Stimulated activated CD4-positive, alpha-beta T cell treated with anti-CD3 and anti-CD28 coated beads, TNF-alpha, amount 100 ng/mL, for 48 hours (primary cell): ENCODE measurements at places on chromosomes 3 and 15.
A peak's percentile ranks its signal among the peaks of the same experiment; 100 is the strongest.

DNA sequence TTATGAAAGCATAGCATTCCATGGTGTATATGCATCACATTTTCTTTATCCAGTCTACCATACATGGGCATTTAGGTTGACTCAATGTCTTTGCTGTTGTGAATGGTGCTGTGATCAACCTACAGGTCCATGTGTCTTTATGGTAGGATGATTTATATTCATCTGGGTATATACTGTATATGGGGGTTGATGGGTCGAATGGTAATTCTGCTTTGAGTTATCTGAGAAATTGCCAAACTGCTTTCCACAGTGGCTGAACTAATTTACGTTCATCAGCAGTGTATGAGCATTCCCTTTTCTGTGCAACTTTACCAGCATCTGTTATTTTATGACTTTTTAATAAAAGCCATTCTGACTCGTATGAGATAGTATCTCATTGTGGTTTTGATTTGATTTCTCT is 662.4 kb upstream of the BCHE start:
- DNase-seq, result no peak

GRCh38 chr3:189927975-189928895 is 192.5 kb downstream of the P3H2 start:
- DNase-seq, result no peak

GRCh38 chr3:169931747-169932520 is 20.6 kb downstream of the SAMD7 start:
- no peak for DNase-seq

DNA sequence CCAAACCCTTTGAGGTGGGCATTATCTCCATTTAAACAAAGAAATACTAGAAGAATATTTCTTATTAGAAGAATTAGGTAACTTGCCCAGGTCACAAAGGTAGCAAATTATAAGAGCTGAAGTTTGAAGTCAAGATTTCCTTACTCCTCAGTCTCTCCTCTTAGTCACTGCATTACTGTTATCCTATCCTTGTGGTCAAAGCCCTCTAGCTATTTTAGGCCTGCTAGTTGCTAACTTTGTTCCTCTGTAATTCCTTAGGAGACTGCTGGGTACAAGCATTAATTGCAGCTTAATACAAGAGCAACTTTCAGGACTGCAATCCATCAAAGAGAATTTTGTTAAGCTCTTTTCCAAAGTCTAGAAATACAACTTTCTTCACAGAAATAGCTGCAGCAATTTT is 528.2 kb downstream of the ZIC1 start:
- DNase-seq, result no peak

GRCh38 chr15:63836579-63836978 is 2.8 kb upstream of the HERC1 start:
- no peak for DNase-seq

DNA sequence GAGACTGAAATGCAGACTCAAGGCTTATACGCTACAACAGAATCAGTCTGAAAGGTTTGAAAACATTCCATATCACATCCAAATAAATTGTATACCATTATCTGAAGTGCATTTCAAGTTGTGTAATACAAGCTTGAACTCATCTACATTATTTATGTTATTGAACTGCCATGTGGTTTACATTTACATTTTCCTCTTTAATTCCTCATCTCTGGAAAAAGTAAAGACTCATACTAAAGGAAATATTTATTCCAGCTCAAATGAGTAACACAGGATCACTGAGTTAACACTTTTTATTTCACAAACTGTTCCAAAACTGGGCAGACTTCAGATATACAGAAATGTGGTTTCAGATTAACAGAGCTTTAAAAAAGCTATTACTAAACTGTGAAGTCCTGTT is 282.5 kb downstream of the ULK4 start:
- DNase-seq, result no peak

DNA sequence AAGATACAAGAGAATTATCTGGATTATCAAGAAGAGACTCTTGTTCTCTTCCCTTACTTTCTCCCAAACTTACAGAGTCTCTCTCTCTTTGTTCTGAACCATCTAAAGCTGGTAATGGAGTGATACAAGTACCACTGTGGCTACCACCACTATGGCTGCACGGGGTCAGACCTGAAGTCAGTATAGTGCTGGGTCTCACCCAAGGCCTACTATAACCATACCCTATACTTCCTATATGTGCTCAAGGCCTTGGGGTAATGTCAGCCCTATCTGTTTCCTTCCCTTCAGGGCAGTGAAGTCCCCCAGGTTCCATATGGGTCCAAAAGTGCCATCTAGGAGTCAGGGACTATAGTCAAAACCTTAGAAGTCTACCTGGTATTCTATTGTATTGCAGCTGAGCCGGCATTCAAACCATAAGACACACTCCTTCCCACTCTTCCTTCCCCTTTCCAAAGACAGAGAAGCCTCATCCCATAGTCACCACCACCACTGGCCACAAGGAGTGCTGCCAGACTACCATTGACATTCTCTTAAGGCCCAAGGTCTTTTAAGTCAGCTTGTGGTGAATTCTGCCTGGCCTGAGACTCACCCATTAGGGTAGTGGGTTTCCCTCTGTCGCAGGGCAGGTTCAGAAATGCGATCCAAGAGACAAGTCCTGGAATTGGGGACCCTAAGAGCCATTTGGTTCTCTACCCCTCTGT is 615.0 kb upstream of the NECTIN3 start:
- no peak for DNase-seq

GRCh38 chr3:156264771-156265170 is 144.4 kb downstream of the KCNAB1 start:
- no peak for DNase-seq

DNA sequence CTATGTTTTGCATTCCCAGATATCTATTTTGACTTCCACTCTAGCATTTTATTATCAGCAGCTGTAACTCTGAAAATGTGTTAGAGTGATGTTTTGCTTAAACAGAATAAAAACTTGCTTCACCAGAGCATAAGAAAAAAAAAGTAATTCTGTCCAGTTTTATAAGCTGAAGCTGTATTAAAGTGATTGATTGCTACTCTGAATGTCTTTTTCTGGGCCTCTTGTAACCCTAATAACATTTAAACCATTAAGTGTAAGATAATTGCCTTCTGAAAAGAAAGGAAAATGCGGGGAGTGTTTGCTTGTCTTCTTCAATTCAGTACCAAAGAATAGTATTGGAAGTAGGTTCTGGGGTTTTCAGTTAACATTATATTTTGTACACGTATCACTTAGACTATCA is 57.9 kb upstream of the UBE2E1 start:
- DNase-seq, result no peak

DNA sequence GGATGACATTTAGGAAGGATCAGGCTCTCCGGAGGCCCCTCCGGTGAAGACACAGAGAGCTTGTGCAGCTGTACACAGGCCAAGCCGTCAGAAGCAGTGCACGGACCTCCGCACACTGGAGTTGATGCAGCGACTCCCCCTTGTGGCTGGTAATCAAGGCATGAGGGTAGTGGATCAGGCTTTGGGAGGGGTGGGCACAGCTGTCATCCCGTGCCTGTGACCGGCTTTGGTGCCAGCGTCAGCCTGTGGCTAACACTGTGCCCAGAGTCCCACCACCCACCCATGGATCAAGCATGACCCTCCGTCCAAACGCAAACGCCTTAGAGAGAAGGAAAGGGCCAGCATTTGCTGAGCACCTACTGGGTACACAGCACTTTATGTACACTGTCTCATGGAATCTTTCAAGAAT is 8.2 kb upstream of the GRIP2 start:
- DNase-seq, result peak; percentile 23

- DNase-seq, result no peak
These were observed 5.7 kb upstream of the SKOR1 start for GRCh38 chr15:67819636-67820035.

DNA sequence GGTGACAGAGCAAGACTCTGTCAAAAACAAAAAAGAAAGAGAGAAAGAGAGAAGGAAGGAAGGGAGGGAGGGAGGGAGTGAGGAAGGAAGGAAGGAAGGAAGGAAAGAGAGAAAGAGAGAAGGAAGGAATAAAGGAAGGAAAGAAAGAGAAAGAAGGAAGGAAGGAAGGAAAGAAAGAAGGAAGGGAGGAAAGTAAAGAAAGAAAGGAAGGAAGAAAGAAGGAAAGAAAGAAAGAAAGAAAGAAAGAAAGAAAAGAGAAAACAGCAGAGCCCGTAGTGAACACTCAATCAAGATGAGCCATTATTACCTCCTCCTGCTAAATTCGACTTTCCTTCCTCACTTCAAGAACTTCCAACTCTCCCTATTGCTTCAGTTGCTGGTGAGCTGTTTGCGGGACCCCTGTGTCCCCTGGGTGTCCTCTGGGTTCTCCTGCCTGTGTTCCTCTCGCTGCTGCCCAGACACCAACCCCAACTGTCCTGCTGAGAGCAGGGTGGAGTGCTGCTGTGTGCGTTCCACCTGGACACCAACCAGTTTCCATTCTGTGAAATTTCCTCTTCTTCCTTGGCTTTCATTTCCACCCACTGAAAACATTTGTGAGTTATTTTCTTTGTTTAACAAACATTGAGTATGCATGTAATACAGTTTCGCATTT is 266.4 kb downstream of the FAM43A start:
- no peak for DNase-seq

DNA sequence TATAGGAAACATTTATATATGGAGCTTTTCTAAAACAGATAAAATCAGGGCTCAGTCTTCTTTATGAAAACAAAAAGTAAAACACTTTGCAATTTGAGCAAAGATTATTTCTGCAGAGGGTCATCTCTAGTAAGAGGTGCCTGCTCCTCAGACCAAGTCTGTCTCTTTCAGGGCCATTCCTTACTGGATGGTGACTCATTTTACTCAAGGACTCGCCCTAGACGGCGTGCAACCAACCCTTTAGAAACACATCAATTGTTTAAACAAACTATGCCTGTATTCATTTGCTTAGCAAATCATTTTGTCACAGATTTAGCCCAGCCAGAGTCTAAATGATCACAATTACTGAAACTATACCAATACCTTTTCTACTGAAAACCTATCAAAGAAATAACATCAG is 242.8 kb upstream of the ICE2 start:
- no peak for DNase-seq

- no peak for DNase-seq
These were observed 43.9 kb downstream of the THBS1 start for GRCh38 chr15:39624806-39625205.

- no peak for DNase-seq
These were observed 4.8 kb downstream of the ADAMTSL3 start for GRCh38 chr15:83658430-83659416.

GRCh38 chr15:34335176-34336032 is 2.2 kb downstream of the SLC12A6 start:
- DNase-seq, result no peak

- DNase-seq, result no peak
These were observed 1.1 kb upstream of the WWTR1 start for GRCh38 chr3:149658744-149659497.

DNA sequence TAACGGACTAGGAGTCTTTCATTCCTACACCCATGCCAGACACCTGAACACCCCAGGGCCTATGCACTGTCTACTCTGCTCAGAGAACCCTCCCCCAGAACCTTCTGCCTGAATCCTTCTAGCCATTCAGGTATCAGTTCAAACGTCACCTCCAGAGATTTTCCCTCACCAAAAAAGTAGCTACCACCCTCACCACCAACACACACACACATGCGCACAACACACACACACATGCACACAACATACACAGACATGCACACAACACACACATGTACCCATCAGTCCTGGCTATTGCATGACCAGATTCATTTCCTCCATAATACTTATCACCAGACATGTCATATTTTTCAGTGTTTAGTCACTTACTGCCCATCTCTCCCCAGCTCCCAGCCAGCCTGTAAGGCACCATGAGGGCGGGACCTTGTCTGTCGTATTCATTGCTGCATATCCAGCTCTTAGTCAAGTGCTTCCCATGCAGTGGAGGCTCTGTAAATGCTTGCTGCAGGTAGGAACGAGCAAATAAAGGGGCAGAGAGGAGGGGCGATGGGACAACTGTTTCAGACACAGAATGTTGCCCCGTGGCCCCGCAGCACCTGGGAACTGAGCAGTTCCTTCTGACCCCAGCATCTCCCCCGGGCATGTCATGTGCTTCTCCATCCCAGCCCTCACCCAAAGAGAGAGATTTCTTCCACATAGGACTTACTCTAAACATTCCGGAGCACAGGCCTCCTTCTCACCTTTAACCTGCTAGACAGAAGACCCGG is 29.2 kb downstream of the XXYLT1 start:
- no peak for DNase-seq

GRCh38 chr15:56786966-56787365 is 53.7 kb upstream of the ZNF280D start:
- DNase-seq, result no peak

- DNase-seq, result no peak
These were observed 82.7 kb downstream of the TMEM39A start for GRCh38 chr3:119380697-119381096.

DNA sequence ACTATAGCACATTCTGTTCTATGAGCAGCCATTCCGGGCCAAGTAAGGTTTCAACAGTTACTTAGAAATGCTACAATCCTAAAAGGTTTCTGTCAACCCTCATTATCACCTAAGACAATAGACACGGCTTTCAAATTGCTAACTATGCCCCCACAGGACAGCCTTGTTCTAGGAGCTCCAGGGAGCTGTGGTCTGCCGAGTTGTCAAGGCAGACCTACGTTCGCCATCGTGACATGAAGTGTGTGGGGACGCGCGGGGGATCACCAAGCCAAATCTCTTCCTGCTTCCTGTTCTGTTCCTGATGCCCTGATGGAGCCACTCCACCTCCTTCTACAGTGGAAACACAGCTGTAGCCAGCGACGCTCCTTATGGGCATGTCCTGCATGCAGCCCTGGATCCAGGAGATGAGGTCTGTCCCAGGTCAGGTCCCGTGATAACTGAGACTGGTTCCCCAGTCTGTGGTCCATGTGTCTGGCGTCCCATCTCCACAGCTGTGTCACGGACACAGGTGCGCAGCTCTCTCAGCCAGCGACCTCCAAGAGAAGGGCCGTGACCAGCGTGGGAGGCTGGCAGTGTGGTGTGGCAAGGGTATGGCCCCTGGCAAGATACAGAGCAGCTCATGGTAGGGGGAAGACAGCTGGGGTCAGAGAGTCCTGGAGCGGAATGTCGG is 82.8 kb downstream of the PCSK6 start:
- DNase-seq, result no peak

DNA sequence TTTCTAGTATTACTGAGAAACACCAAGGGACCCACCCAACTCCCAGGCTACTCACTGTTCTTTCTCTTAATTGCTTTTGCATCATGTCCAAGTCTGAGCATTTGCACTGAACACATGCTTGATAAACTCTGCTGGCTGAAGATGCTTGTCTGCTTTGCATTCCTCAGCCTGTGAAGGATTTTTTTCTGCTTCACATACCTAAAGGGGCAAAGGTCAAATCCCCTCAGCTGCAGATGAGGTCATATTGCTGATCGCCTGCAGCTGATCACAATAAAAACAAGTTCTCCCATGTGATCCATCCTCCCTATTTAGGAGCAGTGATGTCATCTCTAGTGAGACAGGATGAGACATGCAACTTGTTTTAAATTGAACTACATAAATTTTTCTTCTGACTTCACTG is 84.6 kb upstream of the DCBLD2 start:
- no peak for DNase-seq

DNA sequence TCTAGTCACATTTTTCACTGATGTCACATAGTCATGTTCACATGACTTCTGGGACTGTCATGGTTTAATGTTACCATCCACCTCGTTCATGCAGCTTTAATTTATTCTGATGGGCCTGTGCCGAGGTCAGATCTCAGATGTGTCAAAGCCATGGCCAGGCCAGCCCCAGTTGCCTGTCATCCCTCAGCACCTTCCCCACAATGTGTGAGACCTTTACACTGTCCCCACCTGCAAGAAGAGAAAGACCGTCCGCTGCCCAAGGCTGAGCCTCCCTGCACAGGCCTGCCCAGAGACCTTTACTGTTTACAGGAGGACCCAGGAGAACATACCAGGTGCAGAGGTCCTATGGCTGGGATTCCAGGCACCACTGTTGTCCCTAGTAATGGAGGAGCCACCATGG is 12.8 kb upstream of the KLF15 start:
- DNase-seq, result no peak
